ENCODE measurements at places on chromosomes 16 and 17.

DNA sequence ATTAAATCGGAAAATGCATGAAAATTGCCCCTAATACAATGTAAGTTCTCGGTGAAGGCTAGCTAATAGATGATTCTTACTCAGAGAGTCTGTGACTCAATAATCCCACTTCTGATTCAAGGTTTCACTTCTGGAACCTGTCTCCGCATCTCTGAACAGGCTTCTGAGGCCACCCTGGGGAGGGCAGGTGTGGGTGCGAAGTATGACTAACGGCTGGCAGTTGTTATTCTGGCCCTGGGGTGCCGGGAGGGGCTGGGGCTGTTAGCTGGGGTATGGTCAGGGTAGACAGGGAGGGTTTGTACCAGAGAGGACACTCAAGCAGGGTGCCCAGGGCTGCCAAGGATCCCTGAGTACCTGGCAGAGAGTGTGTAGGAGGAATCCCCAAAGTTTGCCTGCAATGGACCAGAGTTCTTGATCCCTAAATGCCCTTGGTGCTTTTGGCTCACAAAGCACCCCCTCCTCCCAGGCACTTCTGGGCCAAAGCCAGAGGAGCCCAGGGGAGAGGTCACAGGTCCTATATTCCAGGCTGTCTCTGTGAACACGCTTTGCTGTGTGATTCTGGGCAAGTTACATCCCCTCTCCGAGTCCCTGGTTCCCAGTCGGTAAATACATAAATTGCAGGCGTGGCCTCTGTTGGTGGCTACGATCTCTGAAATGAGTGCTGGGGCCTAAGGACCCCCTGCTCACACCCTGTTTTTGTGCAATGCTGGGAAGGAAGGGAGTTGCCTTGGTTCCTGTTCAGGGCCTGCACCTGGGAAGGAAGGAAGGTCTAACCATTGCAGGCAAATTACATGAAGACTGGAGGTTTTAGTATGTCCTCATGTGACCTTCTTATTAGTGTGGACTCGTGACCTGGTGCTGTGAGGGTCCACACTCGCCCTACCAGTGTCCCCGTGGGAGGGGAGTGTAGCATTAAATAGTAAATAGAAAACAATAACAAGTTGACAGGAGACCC is 49.9 kb upstream of the CPNE2 start:
- DNase-seq, result peak; percentile 18

- DNase-seq, result no peak
These were observed 8.0 kb downstream of the CLUH start for GRCh38 chr17:2703606-2704005.

DNA sequence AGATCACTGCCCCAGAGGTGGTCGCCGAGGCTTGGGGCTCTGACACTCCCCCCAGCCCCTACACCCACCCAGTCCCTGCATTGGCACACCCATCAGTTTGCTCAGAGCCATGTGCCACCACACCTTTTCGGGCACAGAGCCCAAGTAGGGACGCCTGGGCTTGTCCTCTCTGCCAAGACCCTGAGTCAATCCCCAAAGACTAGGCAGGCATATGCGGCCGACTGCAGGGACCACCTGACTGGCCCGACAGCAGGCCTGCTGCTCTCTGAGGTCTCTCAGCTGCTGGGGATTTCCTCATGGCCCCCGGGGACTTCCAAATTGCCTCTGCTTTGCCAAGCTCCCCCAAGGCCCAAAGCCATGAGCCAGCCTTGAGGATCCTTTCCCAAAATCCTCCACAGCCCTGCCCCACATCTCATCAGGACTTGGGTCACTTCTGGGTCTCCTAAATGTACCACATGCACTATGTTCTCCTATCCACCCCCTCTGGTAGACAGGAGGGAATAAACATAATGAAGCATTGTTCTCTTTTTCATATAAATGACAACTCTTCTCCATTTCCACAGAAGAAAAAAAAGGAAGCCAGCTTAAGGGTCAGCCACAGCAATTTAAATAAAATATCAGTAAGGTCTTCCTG is 30.6 kb downstream of the MYO18A start:
- no peak for DNase-seq

DNA sequence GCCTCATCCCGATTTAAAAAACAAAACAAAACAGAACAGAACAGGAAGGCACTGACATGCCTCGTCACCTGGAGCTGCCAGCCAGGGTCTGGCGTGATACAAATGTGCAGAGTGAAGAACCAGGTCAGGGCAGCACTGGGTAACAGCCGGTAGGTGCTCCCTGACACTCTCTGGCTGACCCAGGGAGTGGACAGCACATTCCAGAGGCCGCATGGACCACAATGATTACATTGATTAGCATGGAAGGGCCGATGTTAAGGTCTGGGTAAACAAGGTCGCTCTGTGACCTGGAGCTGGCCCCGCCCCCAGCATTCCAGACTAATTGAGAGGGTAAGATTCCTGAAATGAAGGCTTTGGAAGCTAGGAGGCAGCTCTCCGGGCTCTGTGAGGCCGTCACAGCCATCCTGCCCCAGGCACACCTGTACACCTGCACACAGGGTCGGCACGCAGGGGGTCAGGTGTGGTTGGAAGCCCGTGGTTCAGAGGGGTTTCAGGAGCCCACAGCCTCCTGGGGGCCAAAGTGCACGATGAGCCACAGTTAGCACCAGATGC is 21.4 kb downstream of the PIEZO1 start:
- DNase-seq, result no peak

DNA sequence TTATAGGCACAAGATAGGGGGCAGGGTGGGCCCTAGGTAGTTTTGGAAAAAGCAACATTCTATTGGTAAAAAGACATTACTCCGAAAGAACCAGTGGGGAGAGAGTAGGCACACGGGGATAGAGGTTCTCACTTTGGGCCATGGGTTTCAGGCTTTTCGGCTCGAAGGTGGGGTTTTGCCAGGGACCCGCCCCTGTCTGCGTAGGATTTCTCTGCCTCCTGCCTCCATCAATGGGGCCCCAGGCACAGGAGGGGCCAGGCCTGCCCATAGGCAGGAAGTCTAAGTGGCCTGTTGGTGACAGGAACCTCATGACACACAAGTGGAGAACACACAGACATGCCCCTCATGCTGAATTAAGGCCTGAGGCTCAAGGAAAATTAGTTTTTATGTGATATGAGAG is 57.5 kb downstream of the RNF213 start:
- DNase-seq, result no peak

DNA sequence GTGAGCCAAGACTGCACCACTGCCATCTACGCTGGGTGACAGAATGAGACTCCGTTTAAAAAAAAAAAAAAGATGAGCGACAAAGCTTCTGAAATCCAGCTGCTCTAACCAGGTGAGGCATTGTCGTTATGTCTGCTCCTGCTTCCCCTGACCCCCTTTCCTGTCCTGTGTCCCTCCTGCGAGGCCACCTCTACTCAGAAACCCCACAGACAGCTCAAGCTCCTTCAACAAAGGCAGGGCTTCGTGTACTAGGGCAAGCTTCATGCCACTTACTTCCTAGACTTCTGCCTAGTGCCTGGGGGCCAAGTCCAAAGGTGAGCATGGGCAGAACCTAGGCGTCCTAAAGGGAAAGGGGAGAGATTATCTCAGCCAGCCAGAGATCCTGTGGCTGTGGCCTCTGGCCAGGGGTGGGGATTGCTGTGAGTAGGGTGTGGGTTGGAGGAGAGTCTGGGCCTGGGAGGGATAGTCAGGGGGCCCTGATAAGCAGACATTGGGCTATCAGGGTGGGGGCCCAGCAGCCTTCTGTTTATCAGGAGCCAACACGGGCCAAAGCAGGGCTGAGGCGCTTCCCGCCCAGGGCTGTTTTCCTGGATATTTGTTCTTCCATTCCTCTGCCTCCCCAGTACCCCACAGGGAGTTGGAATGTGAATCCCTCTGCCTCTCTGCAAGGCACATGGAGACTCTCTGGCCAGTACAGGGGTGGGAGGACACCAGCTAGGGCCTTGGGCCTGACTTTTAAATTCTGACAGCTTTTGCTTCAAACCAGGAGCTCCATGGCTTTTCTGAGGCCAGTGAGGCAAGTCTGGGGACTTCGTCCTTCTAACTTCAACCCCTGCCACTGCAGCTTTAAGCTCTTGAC is 10.4 kb downstream of the ERAL1 start:
- DNase-seq, result no peak

- no peak for DNase-seq
These were observed 4.9 kb upstream of the RASD1 start for GRCh38 chr17:17500999-17501605.

DNA sequence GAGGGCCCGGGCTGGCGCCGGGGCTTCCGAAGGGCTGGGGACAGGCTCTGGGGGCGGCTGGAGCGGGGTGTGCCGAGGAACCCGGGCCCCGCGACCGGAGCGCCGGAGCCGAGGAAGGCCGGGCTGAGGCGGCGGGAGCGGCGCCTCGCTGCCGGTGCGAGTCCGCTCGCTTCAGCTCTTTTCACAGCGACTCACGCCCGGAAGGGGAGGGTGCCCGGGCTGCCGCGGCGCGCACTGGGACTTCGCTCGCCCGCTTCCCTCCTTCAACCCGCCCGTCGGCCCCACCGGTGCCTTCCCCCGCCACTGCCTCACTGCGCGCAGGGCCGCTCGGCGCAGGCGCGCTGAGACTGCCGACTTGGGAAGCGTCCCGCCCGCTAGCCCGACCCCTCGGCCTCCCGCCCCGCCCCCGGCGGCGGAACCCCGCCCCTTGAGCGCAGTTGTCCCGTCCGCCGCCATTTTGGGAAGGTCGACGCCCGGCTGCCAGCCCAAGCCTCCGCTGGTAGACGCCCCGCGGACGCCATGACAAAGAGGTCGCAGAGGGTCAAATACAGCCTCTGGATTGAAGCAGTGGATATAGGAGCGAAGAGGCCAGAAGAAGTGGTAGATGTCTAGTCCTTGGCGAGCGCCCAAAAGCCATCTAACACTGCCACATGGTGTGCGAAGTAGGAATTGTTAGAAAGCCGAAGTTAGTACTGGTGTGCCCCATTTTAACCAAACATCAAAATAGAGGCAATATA is at the start of gene UBE2G1:
UBE2G1 (minus strand) TSS at position 349 of the 737 bp plus-strand sequence. CDS start 359 bp downstream, outside the sequence.
- peak; percentile 78 for DNase-seq

- DNase-seq, result no peak
These were observed 1.2 kb downstream of the TMEM95 start for GRCh38 chr17:7356072-7356549.

Data from non-pigmented ciliary epithelial cell (primary cell).